ENCODE measurements at places on chromosomes 5 and 9. TPM values are rescaled to one million over a fixed set of nuclear protein-coding genes. Genes with fewer than 3 reads are reported as not detected.

DNA sequence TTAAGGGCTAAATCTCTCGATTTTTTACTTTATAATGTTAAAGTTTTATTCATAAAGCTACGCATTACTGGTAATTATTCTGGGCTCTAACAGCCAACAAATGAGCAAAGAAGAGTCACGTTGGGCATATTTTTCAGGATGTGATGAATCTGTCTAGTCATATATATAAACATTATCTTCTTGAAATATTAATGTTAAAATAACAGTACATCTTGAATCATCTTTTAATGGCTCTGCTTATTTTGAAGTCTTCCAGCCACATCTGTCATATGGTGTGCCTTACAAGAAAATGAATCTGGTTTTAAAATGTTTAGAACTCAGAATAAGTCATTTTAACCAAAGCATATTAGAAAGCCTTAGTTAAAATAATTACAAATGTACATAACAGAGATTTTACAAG is 96.9 kb downstream of the CWC27 start:
- no peak for DNase-seq

DNA sequence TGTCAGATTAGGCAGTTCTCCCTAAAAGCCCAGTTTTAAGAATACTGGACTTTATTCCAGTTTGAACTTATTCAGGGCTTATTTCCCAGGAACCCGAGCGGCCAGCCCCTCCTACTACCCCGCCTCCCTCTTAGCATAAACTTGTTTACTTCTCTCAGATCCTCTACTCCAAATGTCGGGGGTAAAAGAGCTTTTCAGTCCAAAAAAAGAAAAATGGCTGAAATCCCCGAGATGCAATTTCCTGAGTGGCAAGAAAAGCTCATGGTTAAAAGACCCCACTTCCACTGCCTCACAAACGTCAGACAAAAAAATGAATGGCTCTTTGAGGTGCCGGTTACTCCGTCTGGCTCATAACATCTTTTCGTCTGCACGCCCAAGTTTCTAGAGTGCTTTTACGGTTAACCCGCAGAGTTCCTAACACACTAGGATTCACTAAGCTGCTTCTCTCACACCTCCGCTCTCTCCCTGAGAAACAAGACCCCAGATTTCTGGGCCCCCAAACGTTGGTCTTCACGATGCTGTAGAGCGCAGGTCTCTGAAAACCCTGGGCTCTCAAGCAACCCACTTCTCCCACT is 402 bp downstream of the BRD8 start:
- peak; percentile 15 for DNase-seq

- DNase-seq: no peak
Observed at GRCh38 chr9:81543695-81544094, 145.7 kb downstream of the TLE1 start.

DNA sequence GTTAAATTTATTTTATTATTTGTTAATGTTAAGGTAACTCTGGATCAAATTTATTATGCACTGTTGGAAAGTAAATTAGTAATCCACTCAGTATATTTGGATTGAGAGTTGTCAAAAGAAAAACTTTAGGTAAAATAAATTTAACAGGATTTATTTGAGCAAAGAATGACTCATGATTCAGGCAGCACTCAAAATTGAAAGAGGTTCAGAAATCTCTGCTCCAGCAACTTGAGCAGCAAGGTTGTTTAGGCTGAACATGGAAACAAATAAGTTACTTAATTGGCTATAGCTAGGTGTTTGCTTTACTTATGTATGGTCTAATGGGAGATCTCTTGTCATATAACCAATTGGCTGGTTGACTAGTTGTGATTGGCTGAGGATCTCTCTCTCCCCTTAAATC is 296.2 kb upstream of the EDIL3 start:
- DNase-seq: no peak

DNA sequence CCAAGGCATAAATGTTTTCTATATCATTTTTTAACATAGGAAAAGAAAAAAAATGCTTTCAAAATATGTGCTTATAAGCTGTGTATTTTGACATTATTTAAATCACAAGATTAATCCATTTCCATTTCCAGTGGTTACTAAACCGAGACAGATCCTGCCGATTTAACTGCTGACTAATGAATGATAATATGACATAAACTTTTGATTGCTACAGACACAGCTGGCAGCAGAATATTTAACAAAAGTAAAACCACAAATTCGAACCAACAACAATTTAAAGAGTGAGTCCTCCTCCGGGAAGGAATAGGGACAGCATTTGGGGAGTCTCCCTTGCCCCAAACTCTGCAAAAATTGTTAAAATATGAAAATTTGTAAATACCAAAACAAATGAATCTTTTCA is 401.3 kb upstream of the DAB2 start:
- no peak for DNase-seq

- no peak for DNase-seq
Observed at GRCh38 chr9:125438506-125439433, 177.1 kb downstream of the GAPVD1 start.

DNA sequence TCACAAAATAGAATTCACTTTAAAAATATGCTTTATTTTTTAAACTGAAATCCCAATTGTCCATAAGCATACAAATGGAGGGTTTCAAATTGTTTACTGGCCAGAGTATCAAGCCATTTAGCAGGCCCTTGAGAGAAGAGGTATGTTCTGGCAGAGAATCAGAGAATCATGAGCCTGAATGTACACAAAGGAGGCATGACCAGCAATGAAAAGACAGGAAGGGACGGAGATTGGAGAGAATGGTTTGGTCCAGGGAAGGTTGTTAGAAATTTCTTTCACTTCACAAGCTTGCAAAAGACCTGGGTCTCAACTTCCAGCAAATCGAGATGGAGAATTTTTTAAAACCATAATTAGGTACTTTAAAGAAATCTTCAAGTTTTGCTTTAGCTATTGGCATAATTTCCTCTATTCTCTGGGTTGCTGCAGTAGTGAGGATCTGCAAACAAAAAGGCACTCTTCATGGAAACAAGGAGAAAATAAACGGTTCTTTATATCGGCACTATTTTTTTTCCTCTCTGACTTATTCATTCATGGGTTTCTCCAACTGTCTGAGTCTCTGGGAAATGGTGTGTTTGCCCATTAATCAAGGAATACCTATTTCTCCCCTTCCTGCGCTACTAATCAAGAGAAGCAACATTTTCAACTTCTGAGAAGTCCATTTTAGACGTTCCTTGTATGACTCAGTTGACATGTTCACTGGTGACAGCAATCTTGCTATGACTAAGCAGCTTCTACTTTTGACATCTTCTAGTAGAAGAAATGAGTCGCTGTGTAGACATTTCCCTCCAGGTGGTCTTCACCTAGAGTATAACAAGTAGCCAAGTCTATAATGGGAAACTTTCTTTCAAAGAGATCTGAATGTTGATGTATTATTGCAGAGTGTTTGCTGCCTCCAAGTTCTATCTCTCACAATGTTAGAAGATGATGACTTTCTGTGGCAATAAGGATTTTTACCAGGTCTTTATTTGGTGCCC is 23.1 kb upstream of the ERCC6L2 start:
- DNase-seq: no peak

DNA sequence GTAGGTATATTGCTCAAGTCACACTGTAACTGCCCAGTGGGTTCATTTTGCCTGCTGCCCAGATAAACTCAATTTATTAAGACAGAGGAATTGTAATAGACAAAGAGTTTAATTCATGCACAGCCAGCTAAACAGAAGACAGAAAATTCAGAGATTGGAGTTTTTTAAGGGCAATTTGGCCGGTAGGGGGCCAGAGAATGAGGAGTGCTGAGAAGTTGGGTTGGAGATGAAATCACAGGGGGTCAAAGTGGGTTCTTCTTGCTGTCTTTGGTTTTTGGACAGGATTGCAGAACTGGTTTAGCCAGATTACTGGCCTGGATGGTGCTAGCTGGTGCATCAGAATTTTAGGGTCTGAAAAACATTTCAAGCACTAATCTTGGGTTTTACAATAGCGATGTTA is 20.7 kb upstream of the IL33 start:
- DNase-seq: no peak

- peak; percentile 74 for DNase-seq
Observed at GRCh38 chr5:132459031-132459982, 31.3 kb downstream of the IRF1 start.

The ADCY2 gene
- total RNA-seq: not detected

The KIF27 gene
- 4.6 TPM for total RNA-seq

The CBY3 gene
- total RNA-seq: not detected

The HTR4 gene
- not detected for total RNA-seq

The ARID3C gene
- total RNA-seq: not detected

The PCDHB9 gene
- 0.40 TPM for total RNA-seq

The KCNT1 gene
- not detected for total RNA-seq

All from NCI-H460 (cell line).